ENCODE measurements at places on chromosomes 1 and 21.

DNA sequence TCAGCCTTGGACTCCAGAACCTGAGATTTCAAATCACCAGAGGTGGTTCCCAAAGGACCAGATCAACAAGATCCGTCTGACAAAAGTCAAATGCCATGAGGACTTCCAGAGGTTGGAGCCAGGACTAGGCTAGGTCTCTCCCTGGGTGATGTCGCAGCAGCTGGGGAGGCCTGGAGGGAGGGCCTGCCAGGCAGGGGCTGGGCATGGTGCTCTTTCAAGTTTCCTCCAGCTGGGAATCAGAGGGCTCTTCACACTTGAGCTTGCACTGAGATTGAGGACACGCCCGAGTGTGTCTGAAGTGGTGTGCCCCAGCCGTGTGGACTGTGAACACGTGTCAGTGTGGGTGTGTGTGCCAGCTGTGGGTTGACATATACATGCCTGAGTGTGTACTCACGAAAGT is 21.3 kb upstream of the RSPO1 start:
- H3K36me3 ChIP-seq: no peaks in the 10 kb centered on the region
- H3K27me3 ChIP-seq: no peaks in the 10 kb centered on the region
- DNase-seq: no peak
- no peaks in the 10 kb centered on the region for H3K4me1 ChIP-seq

- H3K36me3 ChIP-seq: no peaks in the 10 kb centered on the region
- H3K27me3 ChIP-seq: no peaks in the 10 kb centered on the region
- peaks cover 26% of the 10 kb centered on the region for H3K4me1 ChIP-seq
- H3K27ac ChIP-seq: no peak overlapping the region
- no peak overlapping the region for H3K4me3 ChIP-seq
Observed at GRCh38 chr21:28439251-28439650, 553.4 kb downstream of the LTN1 start.

- H3K36me3 ChIP-seq: peaks cover 28% of the 10 kb centered on the region
- no peak overlapping the region for H3K27ac ChIP-seq
- no peak for DNase-seq
- no peak overlapping the region for H3K4me3 ChIP-seq
Observed at GRCh38 chr1:236536540-236536939, 12.8 kb downstream of the LGALS8 start.

- no peak for DNase-seq
- H3K4me3 ChIP-seq: no peak overlapping the region
- no peaks in the 10 kb centered on the region for H3K36me3 ChIP-seq
- H3K27ac ChIP-seq: no peak overlapping the region
- H3K27me3 ChIP-seq: no peaks in the 10 kb centered on the region
Observed at GRCh38 chr1:40341491-40342380, 24.6 kb upstream of the COL9A2 start.

DNA sequence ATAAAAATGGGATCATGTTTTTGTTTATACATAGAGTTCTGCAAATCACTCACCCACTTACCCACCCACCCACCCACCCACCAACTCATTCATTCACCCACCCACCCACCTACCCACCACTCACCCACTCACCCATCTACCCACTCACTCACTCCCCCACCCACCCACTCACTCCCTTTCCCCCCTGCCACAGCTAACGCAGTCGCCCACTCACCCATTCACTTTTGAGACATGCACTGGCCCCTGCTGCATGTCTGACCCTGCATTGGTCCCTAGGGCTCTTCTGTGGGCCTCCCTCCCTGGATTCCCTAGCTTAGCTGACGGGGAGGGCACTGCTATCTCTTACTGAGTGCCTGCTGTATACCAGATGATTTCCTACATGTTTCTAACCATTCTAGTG is 100.4 kb upstream of the CSF3R start:
- H3K4me1 ChIP-seq: no peaks in the 10 kb centered on the region
- H3K27me3 ChIP-seq: no peaks in the 10 kb centered on the region
- H3K36me3 ChIP-seq: no peaks in the 10 kb centered on the region
- H3K4me3 ChIP-seq: no peak overlapping the region
- no peak for DNase-seq

- peaks cover 28% of the 10 kb centered on the region for H3K36me3 ChIP-seq
- H3K4me1 ChIP-seq: peaks cover 18% of the 10 kb centered on the region
- peak overlapping the region; percentile 62 for H3K27ac ChIP-seq
Observed at GRCh38 chr1:224433701-224434672, 610 bp downstream of the WDR26 start.

GRCh38 chr21:37273911-37274690 is 7.0 kb upstream of the VPS26C start:
- H3K4me1 ChIP-seq: no peaks in the 10 kb centered on the region
- H3K27ac ChIP-seq: no peak overlapping the region
- H3K27me3 ChIP-seq: no peaks in the 10 kb centered on the region
- DNase-seq: no peak

GRCh38 chr21:42301371-42302075 is 13.7 kb downstream of the TFF3 start:
- no peak overlapping the region for H3K4me3 ChIP-seq
- no peaks in the 10 kb centered on the region for H3K4me1 ChIP-seq
- no peak for DNase-seq
- no peaks in the 10 kb centered on the region for H3K27me3 ChIP-seq
- H3K36me3 ChIP-seq: no peaks in the 10 kb centered on the region

DNA sequence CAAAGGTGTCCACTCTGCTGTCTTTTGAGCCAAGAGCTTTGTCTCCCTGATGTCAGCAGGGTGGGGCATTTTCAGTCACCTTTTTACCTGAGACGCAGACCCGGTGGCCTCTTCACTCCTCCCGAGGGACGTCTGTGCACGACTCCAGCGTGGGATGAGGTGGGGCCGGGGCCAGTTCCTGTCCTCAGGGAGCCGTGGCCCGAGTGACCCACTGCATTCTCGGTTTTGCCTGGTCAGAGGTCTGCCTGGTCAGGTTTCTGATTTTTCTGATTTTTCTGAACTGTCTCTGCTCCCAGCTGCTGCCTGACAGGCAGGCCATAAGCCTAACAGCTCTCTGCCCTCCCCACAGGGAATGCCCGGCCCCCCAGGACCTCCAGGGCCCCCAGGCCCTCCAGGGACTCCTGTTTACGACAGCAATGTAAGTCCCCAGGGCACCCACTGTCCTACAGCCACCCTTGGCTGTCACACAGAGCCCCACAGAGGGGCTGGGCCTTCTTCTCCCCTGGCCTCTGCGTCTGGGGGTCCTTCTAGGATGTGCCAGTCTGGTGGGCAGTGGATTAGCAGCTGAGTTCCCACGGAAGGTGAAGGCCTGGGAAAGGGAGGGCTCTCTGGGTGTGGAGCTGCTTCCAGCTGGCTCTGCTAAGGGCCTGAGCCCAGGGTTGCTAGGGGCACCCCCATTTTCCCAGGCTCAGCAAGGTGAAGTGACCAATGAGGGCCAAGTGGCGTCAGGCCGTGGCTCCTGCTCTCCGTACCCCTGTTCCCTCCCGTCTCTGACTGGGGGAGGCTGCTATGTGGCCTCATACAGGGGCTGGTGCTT is 45.9 kb downstream of the SLC19A1 start:
- no peaks in the 10 kb centered on the region for H3K27me3 ChIP-seq
- no peak overlapping the region for H3K27ac ChIP-seq
- H3K4me1 ChIP-seq: no peaks in the 10 kb centered on the region
- DNase-seq: peak; percentile 50

DNA sequence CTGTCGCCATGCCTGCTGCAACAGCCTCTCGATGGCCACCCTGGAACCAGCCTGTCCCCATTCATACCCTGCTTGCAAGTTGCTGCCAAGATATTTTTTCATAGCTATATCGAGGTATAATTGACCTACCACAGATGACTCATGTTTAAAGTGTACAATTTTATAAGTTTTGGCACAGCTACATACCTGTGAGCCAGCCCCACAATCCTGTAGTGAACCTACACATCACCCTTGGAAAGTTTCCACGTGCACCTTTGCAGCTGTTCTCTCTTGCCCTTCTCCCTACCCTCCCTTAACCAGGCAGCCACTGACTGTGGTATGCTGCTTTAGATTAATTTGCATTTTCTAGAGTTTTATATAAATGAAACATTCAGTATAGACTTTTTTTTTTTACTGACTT is 23.0 kb upstream of the KCNJ6 start:
- no peak for DNase-seq
- no peaks in the 10 kb centered on the region for H3K27me3 ChIP-seq
- H3K4me3 ChIP-seq: no peak overlapping the region
- H3K4me1 ChIP-seq: peaks cover 14% of the 10 kb centered on the region
- no peak overlapping the region for H3K27ac ChIP-seq
- no peaks in the 10 kb centered on the region for H3K36me3 ChIP-seq

DNA sequence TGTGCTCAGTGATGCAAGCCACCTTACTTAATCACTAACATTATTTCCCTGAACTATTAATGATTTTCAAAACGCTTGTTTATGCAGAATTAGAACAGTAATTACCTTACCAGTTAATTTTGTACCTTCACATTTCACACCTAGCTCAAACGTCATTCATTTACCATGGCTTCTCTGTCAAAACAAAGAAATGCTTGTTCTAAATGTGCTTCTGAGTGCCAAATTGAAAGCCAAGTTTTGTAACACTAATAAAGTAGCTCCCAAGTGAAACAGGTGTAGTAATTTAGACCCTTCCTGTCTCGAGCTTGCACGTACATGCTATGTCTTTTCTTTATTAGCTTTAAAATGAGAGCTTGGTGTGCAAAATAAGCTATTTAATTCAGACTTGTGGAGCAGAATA is 533.7 kb upstream of the PKN2 start:
- DNase-seq: no peak
- H3K4me3 ChIP-seq: no peak overlapping the region
- no peaks in the 10 kb centered on the region for H3K27me3 ChIP-seq

DNA sequence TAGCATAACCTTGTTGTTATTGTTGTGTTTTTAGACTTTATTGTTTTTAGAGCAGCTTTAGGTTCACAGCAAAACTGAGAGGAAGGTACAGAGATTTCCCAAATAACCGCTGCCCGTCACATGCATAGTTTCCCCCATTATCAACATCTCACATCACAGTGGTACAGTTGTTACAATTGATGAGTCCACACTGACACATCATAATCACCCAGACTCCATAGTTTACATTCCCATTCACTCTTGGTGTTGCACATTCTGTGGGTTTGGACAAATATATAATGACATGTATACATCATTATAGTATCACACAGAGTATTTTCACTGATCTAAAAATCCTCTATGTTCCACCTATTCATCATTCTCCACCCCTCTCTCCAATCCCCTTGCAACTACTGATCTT is 25.9 kb upstream of the TOR3A start:
- no peak for DNase-seq
- H3K4me1 ChIP-seq: peaks cover 3% of the 10 kb centered on the region
- no peaks in the 10 kb centered on the region for H3K27me3 ChIP-seq
- H3K4me3 ChIP-seq: no peak overlapping the region
- H3K27ac ChIP-seq: no peak overlapping the region

- H3K27me3 ChIP-seq: no peaks in the 10 kb centered on the region
- DNase-seq: no peak
- no peaks in the 10 kb centered on the region for H3K4me1 ChIP-seq
- H3K36me3 ChIP-seq: no peaks in the 10 kb centered on the region
- no peak overlapping the region for H3K27ac ChIP-seq
Observed at GRCh38 chr1:65319141-65319540, 9.8 kb downstream of the DNAJC6 start.

DNA sequence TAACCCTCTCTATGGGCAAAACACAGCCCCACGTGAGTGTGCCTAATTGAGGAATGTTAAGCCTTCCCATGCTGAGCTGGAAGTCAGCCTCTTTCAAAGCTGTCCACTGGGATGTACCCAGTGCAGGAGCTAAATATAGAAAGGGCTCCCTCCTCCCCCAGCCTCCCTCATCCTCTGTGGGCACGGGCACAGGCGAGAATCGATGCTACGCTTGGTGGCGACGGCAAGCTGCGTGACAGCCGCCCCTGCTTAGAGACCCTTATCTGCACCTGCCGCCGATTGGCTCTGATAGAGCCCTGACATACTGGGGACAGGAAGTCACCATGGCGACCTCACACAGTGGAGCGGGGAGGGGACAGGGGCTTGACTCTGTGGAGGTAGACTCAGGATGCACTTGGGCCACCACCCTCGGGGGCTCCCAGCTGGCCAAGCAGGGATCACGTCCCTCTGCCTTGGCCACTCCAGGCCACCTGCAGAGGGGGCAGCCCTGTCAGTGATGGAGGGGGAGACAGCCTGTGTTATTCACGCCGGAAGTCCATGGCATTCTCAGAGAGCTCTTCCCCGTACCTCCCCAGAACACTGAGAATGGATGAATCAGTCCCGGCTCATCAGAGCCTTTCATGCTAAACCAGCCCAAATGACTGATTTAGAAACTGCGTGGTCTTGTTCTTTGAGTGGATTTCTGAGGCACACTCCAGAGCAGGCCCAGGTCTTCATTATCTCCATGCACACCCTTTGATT is 84.8 kb downstream of the KCND3 start:
- H3K36me3 ChIP-seq: no peaks in the 10 kb centered on the region
- H3K27me3 ChIP-seq: no peaks in the 10 kb centered on the region
- no peak overlapping the region for H3K4me3 ChIP-seq
- no peak for DNase-seq

- no peaks in the 10 kb centered on the region for H3K27me3 ChIP-seq
- H3K4me1 ChIP-seq: peaks cover 37% of the 10 kb centered on the region
- H3K27ac ChIP-seq: no peak overlapping the region
- H3K36me3 ChIP-seq: no peaks in the 10 kb centered on the region
Observed at GRCh38 chr1:19647643-19648042, 3.5 kb downstream of the NBL1 start.

- H3K4me1 ChIP-seq: no peaks in the 10 kb centered on the region
- no peak overlapping the region for H3K4me3 ChIP-seq
- H3K27ac ChIP-seq: no peak overlapping the region
- no peak for DNase-seq
- H3K36me3 ChIP-seq: no peaks in the 10 kb centered on the region
Observed at GRCh38 chr1:84936116-84936810, 43.3 kb upstream of the LPAR3 start.

DNA sequence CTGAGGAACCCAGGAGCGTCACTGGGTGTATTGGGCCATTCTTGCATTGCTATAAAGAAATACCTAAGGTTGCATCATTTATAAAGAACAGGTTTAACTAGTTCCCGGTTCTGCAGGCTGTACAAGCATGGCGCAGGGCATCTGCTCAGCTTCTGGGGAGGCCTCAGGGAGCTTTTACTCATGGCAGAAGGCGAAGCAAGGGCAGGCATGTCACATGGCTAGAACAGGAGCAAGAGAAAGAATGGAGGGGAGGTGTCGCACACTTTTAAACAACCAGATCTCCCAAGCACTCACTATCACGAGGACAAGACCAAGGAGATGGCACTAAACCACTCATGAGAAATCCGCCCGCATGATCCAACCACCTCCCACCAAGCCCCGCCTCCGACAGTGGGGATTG is 65.2 kb downstream of the PSMG1 start:
- no peaks in the 10 kb centered on the region for H3K27me3 ChIP-seq
- no peak overlapping the region for H3K27ac ChIP-seq
- no peaks in the 10 kb centered on the region for H3K36me3 ChIP-seq
- no peak for DNase-seq
- no peak overlapping the region for H3K4me3 ChIP-seq

DNA sequence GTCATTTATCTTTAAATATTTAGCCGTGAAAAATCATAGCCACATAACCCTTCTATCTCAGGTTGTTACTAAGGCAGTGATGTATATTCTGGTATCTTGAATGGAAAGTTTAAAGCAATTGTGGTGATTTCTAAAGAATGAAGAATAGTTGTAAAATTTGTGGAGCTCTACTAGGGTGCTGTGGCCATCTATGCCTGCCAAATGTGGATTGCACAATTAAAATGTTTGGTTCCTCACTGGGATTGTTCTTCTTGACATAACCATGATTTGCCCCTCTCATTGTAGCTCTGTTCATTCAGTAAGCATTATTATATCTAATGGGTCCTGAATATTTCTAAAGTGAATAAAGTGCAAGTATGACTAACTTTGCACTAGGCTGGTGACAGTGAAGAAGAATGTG is 50.1 kb downstream of the AK4 start:
- H3K4me1 ChIP-seq: no peaks in the 10 kb centered on the region
- DNase-seq: no peak
- no peaks in the 10 kb centered on the region for H3K27me3 ChIP-seq
- peaks cover 46% of the 10 kb centered on the region for H3K36me3 ChIP-seq
- no peak overlapping the region for H3K4me3 ChIP-seq
- no peak overlapping the region for H3K27ac ChIP-seq
